EH (cell line): ENCODE measurements at places on chromosomes 7 and 10.

- peak; percentile 11 for DNase-seq
Measured at GRCh38 chr10:96632974-96633710, 46.3 kb upstream of the TM9SF3 start.

GRCh38 chr10:124294811-124295770 lies 123.6 kb downstream of the OAT start:
- no peak for DNase-seq

DNA sequence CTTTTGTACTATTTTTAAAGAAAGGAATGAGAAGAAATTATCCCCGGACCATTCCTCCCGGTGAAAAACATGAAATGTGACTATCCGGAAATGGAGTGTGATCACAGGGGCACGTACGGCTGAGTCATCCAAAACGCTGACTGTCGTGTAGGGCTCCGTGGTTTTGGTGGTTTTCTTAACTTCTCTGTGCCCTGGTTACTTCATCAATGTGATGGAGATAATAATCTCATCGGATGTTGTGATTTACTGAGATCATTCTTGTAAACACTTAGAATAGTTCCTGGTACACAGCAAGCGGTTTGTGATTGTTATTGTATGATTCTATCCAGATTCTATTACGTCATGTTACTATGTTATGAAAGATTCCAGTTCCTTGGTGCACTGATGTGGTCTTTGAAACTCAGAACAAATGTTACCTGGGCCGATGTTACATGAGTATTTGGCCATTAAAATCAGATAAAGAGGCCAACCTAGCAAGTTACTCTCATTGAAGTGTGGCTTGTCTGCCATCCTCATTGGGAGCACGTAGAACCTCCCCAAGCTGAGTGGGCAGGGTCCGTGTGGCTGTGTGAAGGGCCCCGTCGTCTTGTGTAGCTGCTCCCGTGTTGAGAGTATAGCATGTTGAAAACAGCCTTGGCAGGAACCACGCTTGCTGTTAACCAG lies 99.5 kb downstream of the CAMK1D start:
- DNase-seq: peak; percentile 65

DNA sequence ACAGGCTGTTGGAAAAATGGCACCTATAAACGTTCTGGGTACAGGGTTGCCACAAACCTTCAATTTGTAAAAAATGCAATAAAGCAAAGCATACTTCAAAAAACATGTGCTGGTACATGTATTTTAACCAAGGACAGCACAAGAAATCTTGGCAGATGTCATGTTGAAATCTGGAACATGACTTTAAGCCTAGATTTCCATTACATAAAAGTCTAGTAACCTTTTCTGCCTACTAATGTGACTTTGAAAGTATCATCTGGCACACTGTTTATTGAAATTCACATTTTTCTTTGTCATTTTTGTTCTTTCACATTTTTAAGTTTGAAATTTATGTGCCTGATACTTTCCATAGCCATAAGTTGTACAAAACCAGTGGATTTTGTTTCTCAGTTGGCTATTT lies 296.8 kb downstream of the EXOC4 start:
- DNase-seq: no peak

DNA sequence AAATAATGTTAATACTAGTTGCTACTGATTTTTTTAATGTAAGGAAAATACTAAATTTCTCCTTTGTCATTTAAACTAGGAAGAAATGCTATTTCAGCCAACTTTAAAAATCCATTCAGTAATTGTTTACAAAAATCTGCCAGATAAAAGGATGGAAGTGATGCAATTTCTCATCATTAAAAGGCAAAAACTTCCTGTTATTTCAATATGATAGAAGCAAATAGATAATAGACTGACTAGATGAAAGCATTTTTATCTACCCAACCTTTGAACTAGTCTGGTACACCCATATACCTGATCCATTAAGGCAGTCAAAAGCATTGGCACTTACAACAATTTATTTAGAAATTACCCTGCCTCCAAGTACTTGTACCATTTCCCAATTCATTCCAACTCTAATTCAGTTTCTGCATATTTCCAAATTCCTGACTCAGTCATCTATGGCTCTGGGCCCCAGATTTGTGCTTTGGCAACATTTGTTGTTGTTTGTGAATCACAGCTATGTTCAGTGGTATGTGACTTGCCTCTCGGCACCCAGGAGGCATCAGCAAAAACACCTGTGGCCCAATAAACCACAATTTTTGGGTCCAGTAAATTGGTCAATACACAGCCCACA lies 482.6 kb upstream of the SEMA3A start:
- no peak for DNase-seq

DNA sequence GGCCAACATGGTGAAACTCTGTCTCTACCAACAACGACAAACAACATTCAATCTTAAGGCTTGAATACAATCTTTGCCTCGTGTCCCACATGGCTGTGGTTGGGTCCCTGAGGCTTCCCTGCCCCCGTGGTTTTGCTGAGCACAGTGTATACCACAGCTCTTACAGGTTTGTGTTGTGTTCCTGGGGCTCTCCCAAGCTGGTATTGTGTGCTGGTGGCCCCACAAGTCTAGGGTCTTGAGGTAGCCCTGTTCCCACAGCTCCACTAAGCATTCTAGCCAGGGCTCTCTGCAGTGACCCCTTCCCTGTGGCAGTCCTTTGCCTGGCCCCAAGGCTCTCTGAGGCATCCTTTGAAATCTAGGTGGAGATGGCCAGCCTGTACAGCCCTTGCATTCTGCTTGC lies 68.0 kb upstream of the CCNY start:
- no peak for DNase-seq

DNA sequence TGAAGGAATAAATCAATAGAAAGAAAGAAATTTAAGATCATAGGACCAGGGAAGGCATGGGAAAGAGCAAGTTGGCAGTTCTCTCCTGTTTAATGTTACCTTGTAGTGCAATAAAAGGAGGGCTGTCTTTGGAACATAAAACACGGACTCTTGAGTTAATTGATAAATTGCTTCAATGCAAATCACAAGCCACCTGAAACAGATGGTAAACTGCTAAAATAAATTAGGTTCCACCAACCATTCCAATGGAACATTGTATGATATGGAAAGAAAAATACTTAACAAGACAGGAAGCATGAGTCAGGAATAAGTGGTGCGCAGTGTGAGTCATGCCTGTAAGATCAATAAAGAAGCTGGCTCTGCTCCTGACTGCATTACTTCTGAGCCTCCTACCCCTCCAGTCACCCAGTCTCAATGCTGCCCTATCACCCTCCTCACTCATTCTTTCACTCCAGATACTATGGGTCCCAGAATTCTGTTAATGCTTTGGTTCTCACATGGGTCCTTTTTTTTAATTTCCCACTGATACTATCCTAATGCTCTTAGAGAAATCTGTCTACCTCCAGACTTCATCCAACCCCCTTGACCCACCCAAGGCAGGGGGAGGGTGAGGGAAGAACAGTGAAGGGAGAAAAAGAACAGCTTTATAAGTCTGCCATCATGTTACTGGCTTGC lies 78.9 kb downstream of the LRRC17 start:
- DNase-seq: peak; percentile 96

DNA sequence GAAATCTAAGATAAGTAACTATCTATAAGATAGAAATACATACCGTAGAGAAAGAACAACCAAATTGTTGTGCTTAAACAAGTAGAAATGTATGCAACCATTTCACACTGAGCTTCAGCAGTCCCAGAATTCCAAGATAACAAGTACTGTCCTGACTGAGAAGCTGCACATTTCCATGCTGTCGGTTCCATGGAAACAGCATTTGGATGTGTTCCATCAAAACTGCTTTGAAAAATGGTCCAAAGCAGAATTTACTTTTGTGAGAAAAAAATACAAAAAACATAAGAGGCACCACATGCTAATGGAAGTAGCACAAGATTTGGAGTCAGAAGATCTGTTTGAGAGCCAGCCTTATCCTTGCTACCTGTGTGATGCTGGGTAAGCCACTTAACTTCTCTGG lies 92.6 kb downstream of the MTERF1 start:
- DNase-seq: no peak

- no peak for DNase-seq
Measured at GRCh38 chr10:131221632-131222277, 89.8 kb downstream of the TCERG1L start.

DNA sequence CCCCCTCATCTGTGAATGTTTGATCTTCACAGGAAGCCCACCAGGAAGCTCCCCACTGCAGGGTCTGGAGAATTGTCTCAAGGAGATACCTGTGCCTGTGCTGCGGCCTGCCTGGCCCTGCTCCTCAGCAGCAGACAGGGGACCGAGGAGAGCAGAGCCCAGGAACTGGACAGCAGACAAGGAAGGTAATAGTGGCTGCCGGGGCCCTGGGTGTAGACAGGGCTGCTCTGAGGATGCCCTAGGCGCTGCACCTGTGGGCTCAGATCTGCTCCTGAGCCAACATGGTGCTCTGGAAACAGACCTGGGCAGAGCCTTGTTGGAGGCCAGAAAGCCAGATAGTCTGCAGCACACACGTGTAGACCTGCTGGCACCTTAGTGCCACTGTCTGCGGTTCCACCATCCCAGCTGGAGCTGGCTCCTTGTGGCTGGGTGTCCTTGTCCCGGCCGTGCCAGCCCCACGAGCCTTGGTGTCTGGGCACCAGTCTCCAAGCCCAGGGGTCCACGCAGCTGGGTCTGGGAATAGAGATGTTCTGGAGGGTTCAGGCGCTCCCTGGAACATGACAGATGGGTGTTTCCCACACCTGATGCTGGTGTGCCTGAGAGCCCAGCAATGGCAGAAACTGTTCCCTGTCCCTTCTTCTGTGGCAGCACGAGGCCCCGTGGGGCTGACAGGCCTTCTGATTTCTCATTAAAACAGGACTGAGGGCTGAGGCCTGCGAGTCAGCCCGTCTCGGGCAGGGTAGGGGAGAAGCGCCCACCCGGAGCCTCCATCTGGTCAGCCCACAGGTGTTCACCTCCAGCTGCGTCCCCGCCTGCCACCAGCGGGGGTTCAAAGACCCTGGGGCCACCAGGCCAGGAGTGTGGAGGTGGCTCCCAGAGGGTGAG lies 44.7 kb downstream of the ZNF467 start:
- DNase-seq: no peak

- DNase-seq: no peak
Measured at GRCh38 chr7:151575410-151575809, 55.7 kb upstream of the RHEB start.

DNA sequence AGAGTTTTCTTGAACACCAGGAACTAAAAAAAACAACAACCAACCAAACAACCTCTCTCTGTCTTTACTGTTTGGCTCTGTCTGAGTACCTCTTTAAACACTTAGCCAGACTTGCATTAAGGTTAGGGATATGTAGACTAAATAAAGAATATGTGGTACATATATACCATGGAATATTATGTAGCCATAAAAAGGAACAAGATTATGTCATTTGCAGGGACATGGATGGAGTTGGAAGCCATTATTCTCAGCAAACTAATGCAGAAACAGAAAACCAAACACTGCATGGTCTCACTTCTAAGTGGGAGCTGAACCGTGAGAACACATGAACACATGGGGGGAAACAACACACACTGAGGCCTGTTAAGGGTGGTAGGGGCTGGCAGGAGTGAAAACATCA lies 116.0 kb upstream of the ANTXRL start:
- no peak for DNase-seq

- DNase-seq: no peak
Measured at GRCh38 chr7:3032256-3032655, 11.4 kb downstream of the CARD11 start.

GRCh38 chr7:25951414-25952260 lies 200.4 kb upstream of the NFE2L3 start:
- no peak for DNase-seq

- no peak for DNase-seq
Measured at GRCh38 chr10:64765498-64765897, 1244.3 kb downstream of the REEP3 start.

DNA sequence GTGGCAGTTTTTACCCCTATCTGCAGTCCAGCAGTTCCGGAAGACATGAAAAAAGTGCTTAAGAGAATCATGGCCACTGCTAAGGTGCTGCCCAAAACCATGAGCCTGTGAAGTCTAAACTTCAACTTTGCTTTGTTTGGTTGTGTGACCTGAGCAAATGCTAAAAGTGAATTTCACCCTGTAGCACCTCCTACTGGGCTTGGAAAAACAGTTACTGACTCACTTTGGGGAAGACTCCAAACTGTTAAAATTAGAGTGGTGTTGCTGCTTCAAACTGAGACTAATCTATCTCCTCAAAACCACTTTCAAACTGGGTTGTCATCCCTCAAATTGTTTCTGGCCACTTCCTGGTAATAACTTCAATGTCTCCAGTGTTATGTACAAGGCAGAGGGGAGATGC lies 21.3 kb downstream of the MKX start:
- DNase-seq: peak; percentile 38

GRCh38 chr7:106520962-106521514 lies 139.9 kb downstream of the CCDC71L start:
- DNase-seq: no peak

DNA sequence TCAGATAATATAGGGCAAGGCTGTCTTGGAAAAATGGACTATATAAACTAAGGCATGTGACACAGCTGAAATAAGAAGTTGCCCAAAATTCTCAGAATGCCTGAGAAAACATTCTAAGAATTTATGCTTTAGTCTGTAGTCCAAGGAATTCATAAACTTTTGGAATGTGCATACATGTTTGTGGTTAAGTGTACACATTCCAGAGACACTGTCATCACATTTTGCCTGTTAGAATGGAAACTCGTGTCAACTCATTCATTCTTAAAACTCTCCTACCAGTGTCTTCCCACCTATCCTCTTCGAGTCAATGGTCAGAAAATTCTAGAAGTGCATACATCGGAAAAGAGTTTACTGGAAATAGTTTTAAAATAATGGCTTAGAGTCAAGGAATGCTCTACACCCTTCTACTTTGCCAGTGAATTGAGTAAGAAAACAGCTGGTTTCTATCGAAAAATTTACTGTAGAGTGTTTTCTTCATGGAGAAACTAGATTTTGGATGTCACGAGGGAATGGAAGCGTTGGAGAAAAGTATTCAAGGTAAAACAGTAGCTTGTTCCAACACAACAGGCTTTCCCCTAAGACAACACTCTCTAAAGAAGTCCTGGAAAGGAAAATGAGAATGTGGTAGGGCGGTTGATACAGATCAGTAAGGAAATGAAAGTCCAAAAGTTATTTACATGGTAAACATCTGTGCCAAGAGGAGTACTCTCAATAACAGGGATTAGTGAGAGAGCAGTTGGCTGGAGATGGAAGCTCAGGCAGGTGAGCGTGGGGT lies 1177.6 kb upstream of the C7orf33 start:
- peak; percentile 84 for DNase-seq

DNA sequence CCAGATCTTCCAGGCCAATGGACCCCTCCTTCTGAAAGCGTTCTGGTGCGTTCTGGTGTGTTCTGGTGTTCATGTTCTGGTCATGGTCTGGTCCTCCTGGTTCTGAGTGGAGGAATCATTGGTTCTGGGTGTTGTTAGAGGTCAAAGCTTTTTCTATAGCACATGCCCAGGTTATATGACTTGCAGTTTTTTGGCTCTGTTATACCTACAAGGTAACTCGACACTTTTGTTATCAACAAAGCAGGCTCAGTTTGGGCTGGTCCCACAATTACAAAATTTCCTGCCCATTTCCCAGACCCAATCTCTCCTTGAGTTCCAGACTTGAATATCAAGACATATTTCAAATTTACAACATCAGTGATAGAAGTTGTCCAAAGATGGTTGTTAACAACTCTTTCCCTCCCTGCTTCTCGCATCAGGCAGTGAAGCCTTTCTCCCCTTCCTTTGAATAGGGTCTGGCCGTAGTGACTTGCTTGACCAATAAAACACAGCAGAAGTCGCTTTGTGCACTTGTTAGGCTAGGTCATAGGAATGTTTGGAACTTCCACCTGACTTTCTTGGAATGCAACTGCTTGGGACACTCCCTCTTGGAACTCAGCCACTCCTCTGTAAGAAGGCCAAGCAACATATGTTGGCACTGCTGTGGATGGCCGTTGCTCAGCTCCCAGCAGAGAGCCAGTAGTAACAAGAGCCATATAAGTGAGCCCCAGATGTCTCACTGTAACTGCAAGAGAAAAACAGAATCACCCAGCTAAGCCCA lies 83.1 kb upstream of the STEAP1B start:
- DNase-seq: peak; percentile 91
